ENCODE measurements at places on chromosomes 2 and 18.

DNA sequence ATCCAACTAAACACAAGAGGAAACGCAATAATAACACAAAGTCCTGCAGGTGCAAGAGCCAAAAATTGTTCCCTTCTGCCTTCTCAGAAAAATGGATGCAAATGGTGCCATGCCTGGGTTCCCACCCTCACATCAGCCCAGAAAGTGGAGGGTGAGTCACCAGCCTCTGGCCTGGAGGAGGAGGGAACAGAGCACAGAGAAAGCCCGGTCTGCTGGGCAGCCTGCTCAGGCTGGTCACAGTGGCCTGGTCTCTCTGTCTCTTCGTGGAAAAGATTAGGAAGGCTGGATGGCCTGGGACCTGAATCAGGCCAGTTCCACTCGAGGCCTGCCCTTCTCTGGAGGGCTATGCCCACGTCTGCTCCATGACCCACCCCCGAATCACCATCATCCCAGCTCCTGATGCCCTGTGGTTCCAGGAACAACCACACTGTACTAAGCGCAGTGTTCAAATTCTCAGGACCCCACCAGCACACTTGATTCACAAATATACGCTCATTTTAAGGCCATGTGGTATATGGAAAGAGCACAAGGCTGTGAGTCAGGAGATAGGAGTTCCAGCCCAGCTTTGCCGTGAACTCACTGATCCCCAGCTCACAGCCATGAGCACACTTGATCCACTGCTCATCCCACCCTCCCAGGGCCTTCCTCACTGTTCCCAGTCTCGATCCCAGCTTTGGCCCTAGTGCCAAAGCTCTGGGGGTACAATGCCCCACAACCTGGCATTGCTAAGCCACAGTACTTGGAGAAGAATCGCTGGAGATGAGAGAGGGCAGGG is 82.1 kb downstream of the ZBTB7C start:
- DNase-seq = no peak

GRCh38 chr2:118294063-118294462 is 205.8 kb downstream of the INSIG2 start:
- DNase-seq = no peak

DNA sequence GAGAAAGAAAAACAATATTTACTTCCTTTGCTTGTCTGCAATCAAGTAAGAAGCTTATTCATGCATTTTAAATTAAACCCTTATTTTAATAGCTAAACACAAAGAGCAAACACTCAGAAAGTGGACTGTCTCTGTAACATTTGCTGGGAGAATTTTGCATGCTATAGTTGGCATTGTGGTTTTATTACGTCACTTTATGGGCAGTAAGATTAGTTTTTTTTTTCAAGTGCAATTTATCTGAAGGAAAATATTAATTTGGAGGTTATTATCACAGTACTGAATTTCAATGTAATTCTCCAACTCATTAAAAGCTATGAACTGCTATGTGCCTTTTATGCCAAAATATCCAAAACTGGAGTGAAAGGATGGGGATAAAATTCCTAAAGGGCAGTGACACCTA is 103.3 kb downstream of the TMEFF2 start:
- no peak for DNase-seq

DNA sequence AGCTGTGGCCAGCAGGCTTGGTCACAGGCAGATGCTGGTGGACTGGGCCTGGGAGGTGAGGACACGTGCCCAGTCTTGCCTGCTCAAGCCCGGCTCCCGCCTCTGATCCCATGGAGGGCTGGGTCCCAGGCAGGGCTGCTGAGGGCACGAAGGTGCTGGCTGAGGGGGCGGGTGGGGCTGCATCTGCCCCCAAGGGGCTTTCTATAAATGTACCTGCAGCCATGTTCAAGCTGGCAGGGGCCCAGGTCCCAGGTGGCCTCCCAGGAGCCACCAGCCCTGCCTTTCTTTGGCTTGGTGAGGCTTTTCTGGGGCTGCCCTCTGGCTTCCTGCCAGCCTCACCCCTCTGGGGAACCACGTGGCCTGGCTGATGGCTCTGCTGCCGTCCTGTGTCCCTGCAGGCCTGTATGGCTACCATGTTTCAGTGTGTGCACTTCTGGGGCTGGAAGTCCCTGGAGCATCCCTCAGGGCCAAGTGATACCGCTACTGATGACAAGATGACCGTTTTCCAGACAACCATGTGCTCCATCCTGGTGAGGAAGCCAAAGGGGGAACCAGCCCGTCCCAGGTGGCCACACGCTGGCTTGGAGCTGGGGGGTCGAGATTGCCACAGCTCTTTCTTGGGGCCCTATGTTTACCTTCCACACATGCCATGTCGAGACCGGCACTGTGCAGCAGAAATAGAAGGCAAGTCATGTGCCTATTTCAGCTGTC is 23.2 kb downstream of the HJURP start:
- DNase-seq = no peak

- DNase-seq = no peak
Measured at GRCh38 chr2:159177957-159178356, 108.5 kb downstream of the WDSUB1 start.

DNA sequence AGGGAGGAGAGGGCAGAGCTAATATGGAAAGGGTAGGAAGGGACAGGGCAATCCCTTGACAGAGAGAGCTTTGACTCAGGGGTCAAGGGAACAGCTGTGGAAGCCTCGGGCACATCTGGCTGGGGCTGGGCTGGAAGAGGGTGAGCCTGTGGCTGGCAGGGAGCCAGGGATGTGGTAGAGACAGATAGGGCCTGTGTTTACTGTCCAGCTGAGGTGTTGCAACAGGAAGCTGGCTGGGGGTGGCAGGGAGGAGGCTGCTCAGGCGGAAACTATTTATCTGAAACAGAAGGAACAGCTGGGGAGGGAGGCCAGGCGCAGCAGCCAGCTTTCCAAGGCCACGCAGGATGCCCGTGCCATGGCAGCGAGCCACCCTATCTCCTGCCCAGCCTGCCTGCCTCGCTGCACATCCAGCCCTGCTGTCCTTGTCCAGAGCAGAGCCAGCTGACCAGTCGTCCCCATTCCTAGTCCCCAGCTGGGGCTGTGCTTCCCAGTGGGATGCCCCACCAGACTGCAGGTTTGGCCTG is 264.7 kb downstream of the CYP26B1 start:
- DNase-seq = no peak

All from stimulated activated CD4-positive, alpha-beta T cell treated with anti-CD3 and anti-CD28 coated beads, TNF-alpha, amount 100 ng/mL, for 24 hours (primary cell).